ENCODE measurements at places on chromosomes 5 and 9. TPM values are rescaled to one million over a fixed set of nuclear protein-coding genes. Genes with fewer than 3 reads are reported as not detected.

The LYSMD3 gene
- 27.3 TPM for total RNA-seq

The INSL4 gene
- not detected for total RNA-seq

The PAPPA gene
- total RNA-seq = under 0.01 TPM

The CDX1 gene
- not detected for total RNA-seq

The PCDHGB4 gene
- 0.31 TPM for total RNA-seq

The SLC1A3 gene
- total RNA-seq = 3.9 TPM

The TAS2R1 gene
- not detected for total RNA-seq
